Immature natural killer cell (primary cell): ENCODE measurements at places on chromosomes 2 and 18.

DNA sequence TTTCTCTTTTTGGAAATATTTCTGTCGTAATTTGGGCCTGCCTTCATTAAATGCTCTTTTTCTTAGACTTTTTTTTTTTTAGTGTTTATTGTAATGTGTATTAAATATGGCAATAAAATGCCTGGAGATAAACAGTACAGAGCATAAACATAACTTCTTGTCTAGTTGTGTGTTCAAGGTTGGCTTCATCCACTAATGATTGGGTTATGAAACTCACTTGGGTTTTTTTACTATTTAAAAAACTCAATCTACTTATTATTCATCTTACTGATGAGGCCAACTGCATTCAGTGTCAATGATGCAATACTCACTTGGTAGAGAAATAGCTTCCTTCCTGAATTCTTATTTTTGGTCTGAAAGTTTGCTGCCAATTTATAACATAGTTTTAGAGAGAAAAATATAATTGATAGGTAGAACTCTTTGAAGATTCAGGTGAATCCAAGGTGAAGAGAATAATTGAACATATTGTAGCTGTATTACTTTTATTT lies 144.2 kb upstream of the NABP1 start:
- DNase-seq: no peak
- no peak overlapping the region for H3K4me3 ChIP-seq
- H3K27ac ChIP-seq: no peak overlapping the region
- no peaks in the 10 kb centered on the region for H3K36me3 ChIP-seq
- H3K4me1 ChIP-seq: peaks cover 3% of the 10 kb centered on the region

GRCh38 chr2:178250429-178250828 lies 56.1 kb downstream of the OSBPL6 start:
- no peak for DNase-seq
- no peak overlapping the region for H3K27ac ChIP-seq
- no peak overlapping the region for H3K4me3 ChIP-seq
- H3K4me1 ChIP-seq: no peaks in the 10 kb centered on the region
- peaks cover 4% of the 10 kb centered on the region for H3K27me3 ChIP-seq

DNA sequence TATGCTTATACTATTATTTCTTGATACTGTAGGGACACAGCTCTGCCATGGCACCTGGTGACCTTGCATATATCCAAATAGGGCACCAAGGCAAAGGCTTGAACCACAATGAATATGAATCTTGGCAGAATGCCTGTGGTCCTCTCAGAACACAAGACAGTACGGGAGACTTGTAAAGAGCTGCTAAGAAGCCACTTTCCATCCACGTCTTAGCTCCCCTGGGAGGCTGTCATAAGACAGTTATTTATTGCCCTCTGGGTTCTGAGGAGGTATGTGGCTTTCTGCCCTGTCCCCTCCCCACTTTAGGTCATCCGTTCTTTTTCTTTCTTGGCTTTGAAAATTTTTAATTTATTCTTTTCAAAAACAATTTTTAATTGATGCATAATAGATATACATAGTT lies 29.8 kb upstream of the MRPL33 start:
- H3K27ac ChIP-seq: no peak overlapping the region
- peaks cover 2% of the 10 kb centered on the region for H3K27me3 ChIP-seq
- no peak for DNase-seq
- no peak overlapping the region for H3K4me3 ChIP-seq
- H3K36me3 ChIP-seq: no peaks in the 10 kb centered on the region
- H3K4me1 ChIP-seq: no peaks in the 10 kb centered on the region

DNA sequence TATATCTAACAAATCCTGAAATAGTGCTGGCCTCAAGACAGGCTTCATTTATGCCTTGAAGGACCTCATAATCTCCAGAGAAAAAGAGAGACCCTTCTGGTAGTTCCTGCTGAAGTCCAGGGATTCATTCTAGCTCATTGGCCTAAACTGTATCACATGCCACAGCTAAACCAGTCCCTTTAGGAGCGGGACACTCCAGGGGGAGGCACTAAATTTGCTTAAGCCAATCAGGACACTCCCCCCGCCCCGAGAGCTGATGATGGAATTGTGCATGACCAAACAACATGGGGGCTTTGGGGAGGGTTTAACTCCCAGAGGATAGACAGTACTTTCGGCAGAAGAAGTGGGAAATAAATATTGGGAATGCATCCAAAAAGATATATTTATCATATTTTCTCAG lies 36.4 kb upstream of the CXCR4 start:
- no peak for DNase-seq
- H3K27ac ChIP-seq: no peak overlapping the region
- no peaks in the 10 kb centered on the region for H3K36me3 ChIP-seq
- H3K4me3 ChIP-seq: no peak overlapping the region
- no peaks in the 10 kb centered on the region for H3K4me1 ChIP-seq
- H3K27me3 ChIP-seq: peaks cover 2% of the 10 kb centered on the region

DNA sequence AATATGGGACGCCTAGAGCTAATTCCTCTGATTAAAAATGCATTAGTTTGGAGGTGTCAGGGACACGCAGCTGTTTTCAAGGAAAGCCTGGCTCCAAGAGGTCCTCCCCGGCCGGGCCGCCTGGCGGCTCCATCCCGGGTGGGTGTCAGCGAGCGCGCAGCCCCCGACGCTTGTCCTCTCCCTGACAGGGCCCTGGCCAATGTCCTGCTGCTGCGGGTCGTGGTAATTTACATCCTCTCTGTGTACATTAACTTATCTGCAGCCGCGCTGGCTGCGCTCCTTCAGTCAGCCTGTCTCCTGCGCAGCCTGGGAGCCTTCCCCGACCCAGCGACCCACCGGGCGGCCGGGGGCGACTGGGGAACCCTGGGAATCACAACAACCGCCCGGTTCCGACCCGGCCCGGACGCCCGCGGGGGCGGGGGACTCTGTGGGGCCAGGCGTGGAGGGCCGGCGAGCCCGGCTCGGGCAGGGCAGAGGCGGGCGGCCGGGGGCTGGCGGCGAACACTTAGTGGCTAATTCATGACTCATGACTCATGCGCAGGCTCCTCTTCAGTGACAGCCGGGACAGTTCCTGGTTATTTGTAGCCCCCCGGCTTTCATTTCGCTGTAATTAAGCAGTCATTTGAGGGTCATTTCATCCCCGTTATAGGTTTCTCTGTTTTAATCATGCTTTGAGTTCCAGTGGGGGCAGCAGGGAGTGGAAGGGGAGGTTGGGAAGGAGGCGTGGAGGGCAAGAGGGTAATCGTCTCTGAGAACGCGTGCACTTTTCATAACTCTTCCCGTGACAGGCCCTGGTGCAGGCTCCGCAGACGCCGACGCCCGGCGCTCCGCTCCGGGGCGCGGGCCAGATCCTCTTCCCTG lies 141.9 kb upstream of the CTAGE1 start:
- H3K27me3 ChIP-seq: peaks cover 34% of the 10 kb centered on the region
- H3K4me3 ChIP-seq: peak overlapping the region; percentile 96
- H3K4me1 ChIP-seq: peaks cover 22% of the 10 kb centered on the region
- peak overlapping the region; percentile 89 for H3K27ac ChIP-seq
- H3K36me3 ChIP-seq: no peaks in the 10 kb centered on the region

- H3K27ac ChIP-seq: no peak overlapping the region
- no peak for DNase-seq
- H3K27me3 ChIP-seq: no peaks in the 10 kb centered on the region
- H3K36me3 ChIP-seq: peaks cover 22% of the 10 kb centered on the region
- H3K4me1 ChIP-seq: peaks cover 91% of the 10 kb centered on the region
- H3K4me3 ChIP-seq: no peak overlapping the region
Observed at GRCh38 chr18:41965634-41966255, 10.7 kb downstream of the PIK3C3 start.

DNA sequence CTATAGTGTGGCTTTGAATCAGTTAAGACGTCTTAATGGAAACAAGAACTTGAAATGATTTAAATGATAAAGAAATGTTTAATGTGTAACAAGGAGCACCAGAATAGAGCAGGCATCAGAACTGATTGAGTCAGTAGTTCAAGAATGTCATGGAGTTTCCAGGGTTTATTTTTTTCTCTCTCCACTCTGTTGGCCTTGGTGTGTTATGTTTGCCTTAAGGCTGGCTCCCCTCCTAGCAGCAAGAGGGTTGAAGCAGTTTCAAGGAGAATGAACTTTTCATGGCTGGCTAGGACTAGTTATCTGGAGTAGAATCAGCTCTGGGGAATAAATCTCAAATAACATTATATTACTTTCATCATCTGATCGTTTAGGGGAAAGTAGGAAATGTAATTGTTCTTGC lies 13.4 kb upstream of the GLS start:
- no peaks in the 10 kb centered on the region for H3K4me1 ChIP-seq
- DNase-seq: no peak
- H3K4me3 ChIP-seq: no peak overlapping the region
- no peaks in the 10 kb centered on the region for H3K27me3 ChIP-seq
- H3K27ac ChIP-seq: no peak overlapping the region
- H3K36me3 ChIP-seq: peaks cover 29% of the 10 kb centered on the region

- H3K36me3 ChIP-seq: no peaks in the 10 kb centered on the region
- H3K27ac ChIP-seq: no peak overlapping the region
- no peaks in the 10 kb centered on the region for H3K4me1 ChIP-seq
- H3K27me3 ChIP-seq: peaks cover 4% of the 10 kb centered on the region
- DNase-seq: no peak
Observed at GRCh38 chr18:24910221-24910620, 441.7 kb downstream of the ZNF521 start.

GRCh38 chr2:38033646-38034045 lies 42.3 kb downstream of the CYP1B1 start:
- no peak overlapping the region for H3K4me3 ChIP-seq
- H3K4me1 ChIP-seq: no peaks in the 10 kb centered on the region
- no peak overlapping the region for H3K27ac ChIP-seq
- H3K36me3 ChIP-seq: no peaks in the 10 kb centered on the region

DNA sequence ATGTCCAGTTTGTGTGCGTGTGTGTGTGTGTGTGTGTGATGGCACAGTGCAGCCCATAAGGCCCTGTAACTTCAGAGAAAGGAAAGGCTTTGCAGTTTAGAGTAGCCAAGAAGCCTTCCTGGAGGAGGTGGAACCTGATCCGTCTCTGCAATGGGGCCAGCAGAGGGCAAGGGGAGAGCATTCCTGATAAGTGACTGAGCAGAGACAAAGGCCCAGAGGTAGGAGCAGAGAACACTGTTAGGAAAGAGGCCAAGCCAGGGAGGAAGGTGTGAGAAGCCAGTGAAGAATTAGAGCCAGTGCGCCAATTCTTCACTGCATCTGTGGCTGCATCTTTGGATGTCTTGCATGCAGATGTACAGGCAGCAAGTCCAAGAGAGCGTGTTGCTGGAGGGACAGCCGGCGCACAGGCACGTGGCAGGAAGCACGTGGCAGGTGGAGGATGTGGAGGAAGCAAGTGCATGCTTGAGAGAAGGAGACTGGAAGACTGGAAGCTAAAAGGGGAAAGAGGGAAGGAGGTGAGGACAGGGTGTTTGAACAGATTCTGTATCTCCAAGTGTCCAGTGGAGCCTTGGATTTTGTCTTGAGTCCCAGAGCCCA lies 196.3 kb downstream of the CTIF start:
- no peak overlapping the region for H3K27ac ChIP-seq
- H3K27me3 ChIP-seq: peaks cover 4% of the 10 kb centered on the region
- no peak for DNase-seq
- peaks cover 2% of the 10 kb centered on the region for H3K4me1 ChIP-seq
- H3K4me3 ChIP-seq: no peak overlapping the region
